ENCODE measurements at places on chromosomes 3 and 15.

DNA sequence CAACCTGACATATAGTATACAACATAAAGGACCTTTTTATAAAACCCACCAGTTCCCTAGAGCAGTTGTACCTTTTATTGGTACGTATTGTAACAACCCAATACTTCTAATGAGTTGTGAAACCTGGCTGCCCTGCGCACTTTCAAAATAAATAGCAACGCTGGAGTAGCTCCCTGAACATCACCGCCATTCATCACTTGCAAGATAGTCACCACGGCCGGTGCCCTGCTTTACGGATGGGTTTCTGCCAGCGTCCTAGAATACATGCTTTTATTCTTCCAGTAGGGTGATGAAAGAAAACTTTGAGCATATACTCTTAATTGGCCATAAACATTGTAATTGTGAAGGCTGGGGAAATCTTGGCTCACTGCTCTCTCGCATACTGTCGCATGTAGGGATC lies 220.7 kb downstream of the TBL1XR1 start:
- DNase-seq = no peak

DNA sequence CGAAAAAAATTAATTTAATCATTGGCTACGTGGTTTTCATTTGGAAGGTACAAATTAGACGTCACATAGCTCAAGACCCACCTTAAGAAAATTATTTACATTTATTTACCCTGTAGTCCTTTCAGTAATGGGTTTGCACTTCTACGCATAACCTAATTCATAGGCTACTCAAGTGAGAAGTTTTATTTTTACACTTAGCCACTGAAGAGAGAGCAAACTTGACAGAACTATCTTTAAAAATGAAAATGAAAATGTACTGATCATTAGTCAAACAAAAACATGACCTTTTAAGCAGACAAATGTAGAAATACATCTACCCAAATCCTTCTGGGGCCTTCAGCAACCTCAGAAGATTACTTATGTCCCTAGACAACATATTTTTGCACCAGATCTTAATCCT lies 269.4 kb upstream of the TTC14 start:
- DNase-seq = no peak

- DNase-seq = no peak
Observed at GRCh38 chr3:190101320-190102011, 19.2 kb downstream of the P3H2 start.

DNA sequence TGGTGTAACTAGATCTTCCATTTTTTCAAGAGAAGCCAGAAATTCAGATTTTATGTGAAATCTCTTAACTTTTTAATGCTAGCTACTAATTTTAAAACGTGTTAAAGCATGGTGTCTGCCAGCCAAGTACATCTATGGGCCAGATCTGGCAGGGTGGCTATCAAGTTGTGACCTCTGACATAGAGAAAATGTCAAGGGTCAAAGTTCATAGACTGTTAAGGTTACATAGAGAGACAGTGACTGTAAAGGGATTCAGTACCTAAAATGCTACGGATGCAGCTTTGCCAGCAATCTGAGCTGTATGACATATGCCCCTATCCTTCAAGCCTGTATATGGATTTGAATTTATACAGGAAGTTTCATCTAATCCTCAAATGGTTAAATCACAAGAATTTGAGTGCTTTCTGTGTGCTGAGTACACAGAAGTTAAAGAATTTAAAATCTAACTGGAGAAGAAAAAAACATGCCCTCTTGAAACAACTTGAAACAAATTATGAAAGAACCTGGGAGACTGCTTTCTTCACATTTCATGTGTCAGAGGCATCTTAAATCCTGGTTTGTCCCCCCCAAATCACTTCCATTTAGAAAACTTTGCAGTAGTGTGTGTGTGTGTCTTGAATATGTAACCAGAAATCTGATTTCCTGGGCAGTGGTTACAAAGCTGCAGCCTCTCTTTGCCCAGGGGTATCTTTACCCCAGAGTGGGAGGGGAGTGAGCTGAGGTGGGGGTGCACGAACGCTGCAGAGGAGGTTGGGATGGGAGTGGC lies 895 bp upstream of the ARHGAP31 start:
- DNase-seq = no peak

DNA sequence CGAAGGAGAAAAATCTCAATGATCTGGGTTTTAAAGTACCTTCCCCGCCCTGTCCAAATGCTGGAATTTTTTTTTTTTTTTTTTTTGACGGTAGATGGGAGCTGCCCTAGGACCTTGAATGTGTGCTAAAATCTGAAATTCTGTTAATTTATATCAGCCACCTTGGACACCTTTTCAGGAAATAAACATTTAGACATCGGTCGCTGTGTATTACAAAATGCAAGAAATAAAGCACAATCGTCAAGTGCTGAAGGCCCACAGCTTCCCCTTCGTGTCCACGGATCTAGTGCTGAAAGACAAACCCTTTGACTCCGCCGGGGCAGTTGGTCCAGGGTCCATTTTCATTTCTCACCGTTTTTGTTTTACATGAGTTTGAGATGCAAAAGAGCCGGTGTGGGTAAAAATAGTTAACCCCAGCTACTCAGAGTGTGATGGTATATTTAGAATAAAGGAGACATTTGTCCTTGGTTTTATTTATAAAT lies 90.2 kb upstream of the CHD2 start:
- peak; percentile 66 for DNase-seq

DNA sequence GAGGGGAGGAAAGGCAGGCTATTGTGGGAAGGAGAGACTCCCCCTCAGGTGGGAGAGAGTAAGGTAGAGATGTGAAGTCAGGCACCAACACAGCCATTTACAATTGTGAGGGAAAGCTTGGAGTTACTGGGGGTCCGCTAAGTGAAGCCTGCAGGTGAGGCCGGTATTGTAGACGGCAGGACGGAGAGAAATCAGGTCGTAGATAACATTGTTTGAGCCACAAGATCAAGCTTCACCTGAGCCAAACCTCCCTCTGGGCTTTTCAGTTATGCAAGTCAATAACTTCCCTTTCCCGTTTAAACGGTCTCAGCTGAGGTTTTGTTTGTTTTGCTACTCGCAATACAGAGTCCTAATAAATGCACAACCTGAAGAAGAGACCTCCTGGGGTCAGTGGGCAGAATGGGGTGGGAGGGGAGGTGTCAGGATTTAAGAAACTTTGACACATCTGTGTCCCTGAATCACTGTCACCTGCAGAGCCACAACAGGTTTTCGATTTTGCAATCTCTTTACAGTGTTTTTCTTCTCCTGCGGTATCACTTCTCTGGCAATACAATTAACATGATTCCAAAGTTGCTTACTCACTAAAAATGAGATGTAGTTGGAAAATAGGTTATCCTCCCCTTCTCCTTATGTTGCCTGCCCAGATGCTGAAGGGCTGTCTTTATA lies 72.0 kb upstream of the GLCE start:
- DNase-seq = no peak

GRCh38 chr3:59450946-59451763 lies 401.3 kb upstream of the CFAP20DC start:
- DNase-seq = peak; percentile 15

DNA sequence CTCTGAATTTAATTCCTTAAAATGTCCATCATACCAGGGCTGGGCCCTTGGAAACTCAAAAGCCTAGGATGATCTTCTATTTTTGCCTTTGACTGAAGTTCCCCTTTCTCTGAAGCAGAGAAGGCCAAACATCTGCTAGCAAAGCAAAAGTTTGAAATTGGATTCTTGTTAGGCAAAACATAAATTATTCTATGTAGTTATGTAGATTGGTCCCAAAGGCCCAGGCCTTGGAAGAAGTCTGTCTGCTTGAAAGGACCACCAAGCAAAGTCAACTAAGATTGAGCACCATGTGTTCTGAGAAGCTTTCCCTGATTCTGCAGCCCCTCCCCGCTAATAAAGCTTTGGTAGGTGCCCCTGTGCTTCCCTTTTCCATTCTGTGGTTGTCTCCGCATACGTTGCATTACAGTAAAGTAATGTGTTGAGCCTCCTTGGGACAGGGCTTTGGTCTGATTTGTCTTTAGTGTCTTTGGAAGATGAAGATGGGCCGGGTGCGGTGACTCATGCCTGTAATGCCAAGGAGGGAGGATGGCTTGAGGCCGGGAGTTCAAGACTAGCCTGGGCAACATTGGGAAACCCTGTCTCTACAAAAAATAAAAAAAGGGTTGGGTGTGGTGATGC lies 56.4 kb downstream of the RPL39L start:
- DNase-seq = no peak

GRCh38 chr3:142356818-142357217 lies 91.0 kb downstream of the XRN1 start:
- no peak for DNase-seq

DNA sequence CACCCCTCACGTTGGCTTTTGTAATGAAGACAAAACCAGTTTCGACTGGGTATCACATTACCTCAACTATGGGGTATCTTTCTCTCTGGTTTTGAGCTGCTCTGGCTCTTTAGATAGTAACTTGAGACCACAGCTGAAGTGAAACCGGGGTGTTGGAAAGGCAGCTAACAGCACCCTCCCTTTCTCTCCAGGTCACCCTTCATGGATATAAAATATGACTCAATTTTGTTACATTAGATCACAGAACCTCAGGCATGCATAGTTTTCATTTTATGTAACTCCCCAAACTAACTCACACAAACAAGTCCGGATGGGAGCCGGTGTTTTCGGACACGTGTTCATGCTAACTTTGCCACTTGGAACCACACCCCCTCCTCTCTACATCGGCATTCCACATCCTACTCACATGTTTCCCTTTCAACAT lies 90.7 kb downstream of the NR2F2 start:
- no peak for DNase-seq

DNA sequence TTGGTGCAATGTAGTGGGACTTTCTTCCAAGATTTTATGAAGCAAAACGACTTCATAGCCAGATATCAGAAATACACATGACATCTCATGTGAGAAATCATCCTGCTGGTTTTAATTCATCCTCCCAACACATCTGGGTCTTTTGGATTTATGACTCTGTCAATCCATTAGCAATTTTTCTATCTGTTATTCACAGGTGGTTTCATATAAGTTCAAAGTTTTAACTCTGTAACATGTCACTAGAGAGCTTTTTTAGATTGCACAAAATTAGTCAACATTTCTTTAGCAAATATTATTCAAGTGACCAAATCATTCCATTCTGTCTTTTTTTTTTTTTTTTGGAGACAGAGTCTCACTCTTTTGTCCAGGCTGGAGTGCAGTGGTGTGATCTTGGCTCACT lies 30.4 kb downstream of the SQOR start:
- DNase-seq = no peak

DNA sequence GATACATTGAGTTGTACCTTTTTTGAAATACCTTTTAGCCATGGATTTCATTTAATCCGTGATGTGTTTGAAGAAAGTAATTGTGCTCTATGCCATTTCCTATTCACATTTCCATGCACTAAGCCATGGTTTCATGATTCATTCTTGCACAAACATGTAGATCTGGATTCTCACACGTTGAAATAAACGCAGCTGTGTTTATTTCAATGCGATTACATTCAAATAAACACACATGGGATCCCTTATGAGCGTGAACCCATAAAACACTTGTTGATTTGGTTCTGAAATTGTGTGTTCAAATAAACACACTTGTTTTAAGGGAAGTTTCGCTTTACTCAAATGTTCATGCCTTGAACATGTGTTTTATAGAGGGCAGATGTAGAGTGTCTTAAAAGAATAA lies 39.2 kb downstream of the BBX start:
- DNase-seq = peak; percentile 61

GRCh38 chr3:47010111-47010712 lies 30.7 kb downstream of the NBEAL2 start:
- DNase-seq = no peak

DNA sequence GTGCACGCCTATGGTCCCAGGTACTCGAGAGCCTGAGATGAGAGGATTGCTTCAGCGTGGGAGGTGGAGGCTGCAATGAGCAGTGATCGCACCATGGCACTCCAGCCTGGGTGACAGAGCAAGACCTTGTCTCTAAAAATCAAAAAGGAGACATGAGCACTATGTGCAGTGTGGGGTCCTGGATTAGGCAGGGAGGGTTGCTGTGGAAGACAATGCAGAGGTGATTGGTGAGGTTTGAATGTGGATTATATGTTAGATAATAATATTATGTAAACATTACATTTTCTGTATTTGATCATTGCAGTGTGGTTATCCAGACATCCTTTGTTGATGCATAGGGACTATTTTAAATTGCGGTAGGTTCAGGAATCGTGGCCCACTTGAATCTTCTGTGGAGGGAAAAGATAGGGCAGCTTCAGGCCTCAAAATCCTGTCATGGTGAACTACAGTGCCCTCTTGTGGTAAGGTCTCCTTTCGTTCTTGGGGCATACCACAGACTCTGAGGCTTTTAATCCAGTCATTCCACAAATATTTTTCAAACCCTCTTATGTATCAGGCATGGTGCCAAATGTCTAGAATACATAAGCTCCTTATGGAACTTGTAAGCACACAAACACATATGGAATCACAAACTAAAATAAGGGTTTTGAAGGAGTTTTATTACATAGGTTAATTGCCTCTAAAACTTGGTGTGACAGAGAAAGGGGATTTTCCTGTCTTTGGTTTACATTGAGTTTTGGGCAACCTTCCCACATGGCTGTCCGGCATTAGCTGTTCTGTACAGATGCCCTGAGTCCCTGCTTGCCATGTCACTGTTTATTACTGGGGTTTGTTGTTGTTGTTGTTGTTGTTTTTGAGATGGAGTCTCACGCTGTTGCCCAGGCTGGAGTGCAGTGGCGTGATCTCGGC lies 37.7 kb downstream of the GPD1L start:
- DNase-seq = peak; percentile 61

- peak; percentile 33 for DNase-seq
Observed at GRCh38 chr3:118760585-118761290, 273.9 kb downstream of the IGSF11 start.

GRCh38 chr3:61996366-61996765 lies 377.0 kb downstream of the FEZF2 start:
- DNase-seq = no peak

DNA sequence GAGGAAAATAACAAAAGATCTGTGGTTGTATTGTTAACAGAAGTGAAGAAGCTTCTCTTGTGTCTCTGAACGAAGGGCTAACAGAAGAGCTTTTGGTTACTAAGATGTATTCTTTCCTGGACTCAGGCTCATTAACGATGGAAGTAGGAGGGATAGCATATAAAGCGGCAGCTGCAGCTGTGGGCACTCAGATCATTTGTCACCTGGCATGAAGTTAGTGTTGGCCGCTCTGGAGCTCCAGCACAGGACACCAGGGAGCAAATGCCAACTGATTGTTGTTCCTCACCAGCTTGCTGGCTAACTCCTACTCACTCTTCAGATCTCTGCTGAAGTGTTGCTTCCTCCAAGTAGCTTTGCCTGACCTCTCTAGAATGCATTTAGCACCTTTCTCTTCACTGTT lies 15.5 kb upstream of the SLITRK3 start:
- DNase-seq = no peak

DNA sequence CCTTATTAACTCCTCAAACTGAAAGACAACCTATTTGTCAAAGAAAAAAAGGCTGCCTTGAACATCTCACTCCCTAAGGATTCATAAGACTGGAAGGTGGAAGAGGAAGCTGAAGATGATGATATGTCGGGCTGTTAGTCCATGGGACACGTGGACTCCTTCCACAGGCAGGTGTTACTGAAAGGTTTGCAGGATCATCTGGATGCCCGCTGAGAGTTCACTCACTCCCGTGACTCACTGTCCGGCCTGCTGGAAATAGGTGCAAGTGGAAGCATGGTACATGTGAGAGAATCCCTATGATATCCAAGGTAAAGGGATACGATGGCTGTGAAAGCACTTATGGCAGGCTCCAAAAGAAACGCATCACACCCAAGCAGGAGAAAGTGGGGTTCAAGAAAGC lies 33.3 kb upstream of the FBN1 start:
- DNase-seq = no peak
